Left lobe of liver (tissue), 2 donors: ENCODE measurements at places on chromosomes 7 and 10. TPM values are rescaled to one million over a fixed set of nuclear protein-coding genes. Genes with fewer than 3 reads are reported as not detected.

DNA sequence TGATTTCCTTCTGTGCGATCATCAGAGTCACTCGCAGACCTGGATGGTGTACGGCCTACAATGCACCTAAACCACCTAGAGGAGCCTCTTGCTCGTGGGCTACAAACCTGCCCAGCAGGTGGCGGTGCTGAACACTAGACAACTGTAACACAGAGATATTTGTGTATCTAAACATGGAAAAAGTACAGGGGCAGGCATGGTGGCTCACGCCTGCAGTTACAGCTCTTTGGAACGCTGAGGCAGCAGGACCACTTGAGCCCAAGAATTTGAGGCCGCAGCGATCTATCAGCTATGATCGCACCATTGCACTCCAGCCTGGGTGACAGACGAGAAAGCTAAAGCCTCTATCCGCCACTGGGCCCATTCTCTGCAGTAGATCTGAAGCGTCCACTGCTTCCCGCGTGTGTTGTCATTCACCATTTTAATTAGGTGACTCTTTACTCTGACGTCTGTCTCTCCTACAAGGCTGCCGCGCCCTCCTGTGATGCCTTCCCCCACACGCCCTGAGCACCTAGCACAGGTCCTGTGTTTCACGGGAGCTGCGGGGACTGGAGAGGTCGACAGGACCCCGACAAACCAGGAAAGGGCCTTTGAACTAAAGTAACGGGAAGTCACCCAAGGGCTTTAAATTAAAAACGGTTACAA lies 774 bp downstream of the TUBGCP2 start:
- peak; percentile 84 for DNase-seq

DNA sequence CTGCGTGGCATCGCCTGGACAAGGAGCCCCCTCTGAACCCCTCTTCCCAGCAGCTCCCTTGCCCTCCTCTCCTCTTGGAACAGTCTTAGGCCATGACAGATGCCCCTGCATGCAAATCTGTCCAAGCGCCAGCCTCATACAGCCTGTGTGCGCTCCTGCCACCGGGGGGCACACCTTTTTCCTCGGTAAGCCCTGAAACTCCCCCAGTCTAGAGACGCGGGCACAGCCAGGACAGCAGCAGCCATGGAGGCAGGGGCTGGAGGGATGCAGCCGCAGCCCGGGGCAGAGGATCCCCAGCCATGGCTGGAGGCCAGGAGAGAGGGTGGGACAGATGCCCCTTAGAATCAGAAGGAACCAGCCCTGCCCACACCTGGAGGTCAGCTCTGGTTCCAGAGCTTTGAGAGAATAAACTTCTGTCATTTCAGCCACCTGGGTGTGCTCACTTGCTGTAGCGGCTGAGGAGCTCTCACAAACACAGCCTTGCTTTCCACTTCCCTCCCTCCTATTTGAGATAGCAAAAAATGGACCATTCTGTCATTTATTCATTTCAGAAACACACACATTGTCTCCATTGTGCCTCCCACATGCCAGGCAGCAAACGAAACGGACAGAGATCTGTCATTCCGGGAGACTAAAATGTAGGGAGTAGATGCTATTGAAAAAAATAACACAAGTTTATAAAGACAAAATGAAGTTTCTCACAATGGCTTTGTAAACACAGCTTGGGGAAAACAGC lies 241.5 kb downstream of the WDR37 start:
- no peak for DNase-seq

- no peak for DNase-seq
These were observed 1.6 kb downstream of the TMEM176A start for GRCh38 chr7:150801946-150802771.

- no peak for DNase-seq
These were observed 411.7 kb upstream of the MKI67 start for GRCh38 chr10:128537834-128538330.

GRCh38 chr10:76358743-76359395 lies 927.4 kb downstream of the LRMDA start:
- DNase-seq, result no peak

DNA sequence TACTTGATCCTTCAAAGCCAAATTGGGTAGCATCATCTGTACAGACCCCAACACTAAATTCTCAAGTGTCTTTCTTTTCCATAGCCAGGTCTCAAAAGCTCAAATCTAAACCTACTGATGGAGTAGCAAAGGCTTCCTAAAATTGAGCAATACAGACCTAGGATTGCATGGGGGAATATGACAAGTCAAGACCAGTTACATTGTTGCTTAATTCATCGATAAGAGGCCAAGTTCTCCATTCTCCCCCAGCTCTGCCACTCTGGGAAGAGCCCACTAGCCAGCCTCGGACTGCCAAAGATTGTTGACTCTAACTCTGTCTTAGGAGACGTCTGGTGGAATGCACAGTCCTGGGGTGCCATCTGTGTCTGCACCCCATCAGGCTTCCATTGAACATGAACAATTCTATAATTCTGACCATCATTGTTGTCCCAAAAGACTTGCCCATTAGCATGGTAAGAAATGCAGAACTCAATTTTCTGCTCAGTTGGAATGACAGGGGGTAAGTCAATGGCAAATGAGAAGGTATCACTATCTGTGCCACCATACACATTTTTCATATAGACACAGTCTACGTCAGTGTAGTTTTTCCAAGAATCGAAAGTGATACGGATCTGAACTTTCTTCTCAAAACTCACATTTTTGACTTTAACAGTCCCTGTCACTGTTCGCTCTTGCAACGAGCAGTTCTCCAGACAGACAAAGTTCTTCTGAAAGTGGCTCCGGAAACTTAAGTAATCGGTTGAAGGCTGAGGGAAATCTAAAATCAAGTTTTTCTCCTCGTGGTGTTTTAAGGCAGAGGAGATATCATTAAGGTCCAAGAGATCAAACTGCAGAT lies 2.9 kb downstream of the PPP1R3C start:
- no peak for DNase-seq

DNA sequence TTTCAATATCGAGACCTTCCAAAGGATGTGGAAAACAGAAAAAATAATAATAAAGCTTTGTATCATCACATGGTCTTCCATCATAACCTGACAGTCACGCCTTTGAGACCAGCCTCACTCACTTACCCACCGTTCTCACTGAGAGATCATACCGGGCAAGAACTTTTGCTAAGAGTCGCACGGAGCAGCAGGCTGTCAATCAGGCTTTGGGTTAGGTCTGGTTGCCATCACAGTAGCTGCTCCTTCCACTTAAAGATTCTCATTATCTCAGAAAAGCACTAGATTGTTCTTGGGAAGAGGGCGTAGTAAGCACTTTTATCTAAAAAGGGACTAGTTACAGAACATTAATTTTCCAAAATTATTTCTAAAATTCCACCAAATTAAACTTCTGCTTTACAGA lies 2.0 kb downstream of the RELN start:
- DNase-seq, result no peak

DNA sequence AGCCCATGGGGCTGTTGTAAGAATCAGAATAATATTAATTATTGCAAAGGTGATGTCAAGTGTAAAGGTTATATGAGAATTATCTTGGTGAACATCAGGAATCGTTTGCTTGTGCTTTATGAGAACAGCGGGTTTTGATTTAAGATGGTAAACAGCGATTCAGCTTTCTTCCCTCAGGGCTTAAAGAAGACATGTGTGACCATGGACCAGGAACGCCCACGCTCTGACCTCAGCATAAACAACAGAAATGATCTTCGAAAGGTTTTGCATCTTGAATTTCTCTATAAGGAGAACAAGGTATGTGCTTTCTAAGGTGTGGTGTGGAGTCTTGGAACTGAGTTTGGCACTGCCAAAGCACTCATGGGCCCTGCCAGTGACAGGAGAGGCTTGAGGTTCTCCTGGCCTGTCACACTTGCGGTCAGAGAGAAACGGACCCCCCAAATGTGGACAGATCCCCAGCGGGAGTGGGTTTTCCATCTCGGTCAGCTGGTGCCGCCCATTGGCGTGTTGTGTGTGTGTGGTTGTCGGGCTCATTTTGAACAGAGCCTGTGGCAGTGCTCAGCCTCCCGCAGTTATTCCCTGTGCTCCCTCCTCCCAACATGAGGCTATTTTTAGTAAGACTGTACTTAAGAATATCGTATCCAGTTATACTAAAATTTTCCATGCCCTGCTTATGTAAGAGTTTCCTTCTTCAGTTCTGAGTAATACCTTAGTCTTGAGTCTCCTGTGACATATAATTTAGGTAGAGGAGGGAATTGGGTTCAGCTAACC lies 7.2 kb downstream of the MINDY4 start:
- peak; percentile 27 for DNase-seq

- peak; percentile 51 for DNase-seq
These were observed 29.0 kb upstream of the HSPA12A start for GRCh38 chr10:116771101-116771958.

- DNase-seq, result no peak
These were observed 74.2 kb downstream of the FAS start for GRCh38 chr10:89064748-89065147.

DNA sequence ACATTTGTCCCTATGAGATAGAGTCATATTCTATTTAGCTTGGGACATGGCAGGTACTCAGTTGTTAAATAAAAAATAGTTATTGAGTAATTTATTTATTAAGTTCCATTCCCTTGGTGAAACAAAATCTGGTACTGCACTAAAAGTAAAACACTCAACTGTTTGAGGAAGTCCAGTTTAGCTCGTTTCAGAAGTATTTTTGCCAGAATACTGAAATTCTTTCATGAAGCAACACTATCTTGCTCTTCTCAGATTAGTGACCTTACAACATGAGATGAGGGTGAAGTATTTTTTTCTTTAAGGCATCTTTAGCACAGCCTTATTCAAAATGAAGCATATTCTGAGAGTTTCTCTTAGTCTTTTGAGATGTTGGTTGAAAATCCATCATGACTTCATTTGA lies 106.0 kb downstream of the ZNF365 start:
- DNase-seq, result no peak

HTR5A gene
- total RNA-seq, result not detected

CELF2 gene
- total RNA-seq, result 2.6 TPM

TMEM176A gene
- 449 TPM for total RNA-seq
